ENCODE measurements at places on chromosomes 16 and 17.

GRCh38 chr17:61486135-61487120, 34.2 kb downstream of the TBX4 start:
- no peak for DNase-seq

DNA sequence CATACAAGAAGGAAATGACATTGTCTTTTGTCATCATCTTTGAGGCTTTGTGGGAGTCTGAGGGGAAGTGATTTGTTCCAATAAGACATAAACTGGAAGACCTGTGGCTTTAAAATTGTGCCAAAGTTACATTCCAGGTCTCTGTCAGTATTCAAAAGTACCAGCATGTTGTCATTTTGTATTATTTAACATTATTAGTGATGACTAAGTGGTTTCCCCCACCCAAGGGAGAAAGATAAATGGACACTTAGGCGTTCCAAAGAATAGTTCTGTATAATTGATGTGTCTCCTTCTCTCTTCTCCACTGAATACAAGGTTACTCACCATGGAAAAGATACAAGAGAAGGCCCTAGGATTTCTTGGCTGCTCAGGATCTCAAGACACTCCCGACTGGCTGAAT, 3.8 kb downstream of the CFAP97D1 start:
- no peak for DNase-seq

GRCh38 chr17:64171041-64171440, 41.1 kb upstream of the ERN1 start:
- DNase-seq: no peak

- DNase-seq: no peak
These were observed 173.1 kb downstream of the PARN start for GRCh38 chr16:14456793-14457481.

GRCh38 chr17:31499771-31500554, 108.5 kb downstream of the RAB11FIP4 start:
- DNase-seq: no peak

- no peak for DNase-seq
These were observed 28.2 kb downstream of the SNN start for GRCh38 chr16:11696266-11697012.

GRCh38 chr16:14496786-14497185, 133.3 kb downstream of the PARN start:
- no peak for DNase-seq

DNA sequence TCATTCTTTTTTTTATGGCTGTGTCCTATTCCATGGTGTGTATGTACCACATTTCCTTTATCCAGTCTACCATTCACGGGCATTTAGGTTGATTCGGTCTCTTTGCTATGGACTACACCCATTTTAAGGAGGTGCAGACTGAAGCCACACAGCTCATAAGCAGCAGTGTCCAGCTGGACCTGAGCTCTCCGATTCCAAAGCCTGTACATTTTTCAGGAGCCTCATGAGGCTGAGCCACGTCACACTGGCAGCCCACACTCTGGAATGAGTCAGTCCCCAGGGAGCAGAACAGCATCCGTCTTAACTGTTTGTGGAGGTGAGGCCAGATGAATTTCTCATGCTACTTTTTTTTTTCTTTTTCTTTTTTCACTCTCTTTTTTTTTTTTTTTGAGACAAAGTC, 116.1 kb downstream of the C16orf95 start:
- no peak for DNase-seq

DNA sequence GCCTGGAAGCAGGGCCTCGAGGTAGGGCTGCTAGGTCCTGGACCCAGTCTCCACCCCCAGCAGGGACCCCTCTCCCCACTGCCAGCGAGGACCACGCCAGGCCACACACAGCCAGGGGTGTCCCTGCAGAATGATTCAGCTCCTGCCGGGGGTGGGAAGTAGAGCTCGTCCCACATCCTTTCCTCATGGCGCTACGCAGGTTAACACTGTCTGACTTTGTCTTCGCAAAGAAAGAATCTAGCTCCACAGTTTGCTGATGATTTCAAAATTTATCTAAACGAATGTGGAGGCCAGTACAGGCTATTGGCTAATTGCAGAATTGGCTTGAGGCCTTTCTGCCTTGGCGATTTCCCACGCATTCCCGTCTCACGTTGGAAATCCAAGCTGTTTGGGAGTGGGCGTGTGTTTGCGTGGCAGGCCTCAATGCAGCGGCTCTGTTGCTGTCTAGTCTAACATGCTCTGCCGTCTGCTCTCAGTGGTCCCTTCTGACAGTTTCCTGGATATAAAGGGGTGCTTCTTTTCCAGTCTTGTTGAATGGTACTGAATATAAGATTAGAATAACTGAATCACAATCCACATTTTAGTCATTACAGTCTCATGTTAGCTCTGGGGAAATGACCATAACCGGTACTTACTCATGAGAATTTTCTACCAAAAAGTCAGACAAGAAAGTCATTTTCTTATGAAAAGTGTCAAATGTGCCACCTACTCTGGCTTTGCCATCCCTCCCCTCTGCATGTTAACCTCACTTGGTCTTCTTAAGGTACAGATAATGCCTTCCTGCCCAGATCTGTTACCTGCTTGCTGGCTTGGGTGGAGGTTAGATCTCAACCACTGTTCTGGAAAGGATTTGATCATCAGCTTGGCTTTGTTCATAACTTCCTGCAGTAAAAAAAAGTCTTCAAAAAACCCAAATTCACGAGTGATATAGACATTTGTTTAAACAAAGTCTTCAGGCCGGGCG, 252.4 kb downstream of the NTN1 start:
- DNase-seq: no peak

GRCh38 chr17:10563991-10564660, 14.7 kb upstream of the MYH2 start:
- no peak for DNase-seq

DNA sequence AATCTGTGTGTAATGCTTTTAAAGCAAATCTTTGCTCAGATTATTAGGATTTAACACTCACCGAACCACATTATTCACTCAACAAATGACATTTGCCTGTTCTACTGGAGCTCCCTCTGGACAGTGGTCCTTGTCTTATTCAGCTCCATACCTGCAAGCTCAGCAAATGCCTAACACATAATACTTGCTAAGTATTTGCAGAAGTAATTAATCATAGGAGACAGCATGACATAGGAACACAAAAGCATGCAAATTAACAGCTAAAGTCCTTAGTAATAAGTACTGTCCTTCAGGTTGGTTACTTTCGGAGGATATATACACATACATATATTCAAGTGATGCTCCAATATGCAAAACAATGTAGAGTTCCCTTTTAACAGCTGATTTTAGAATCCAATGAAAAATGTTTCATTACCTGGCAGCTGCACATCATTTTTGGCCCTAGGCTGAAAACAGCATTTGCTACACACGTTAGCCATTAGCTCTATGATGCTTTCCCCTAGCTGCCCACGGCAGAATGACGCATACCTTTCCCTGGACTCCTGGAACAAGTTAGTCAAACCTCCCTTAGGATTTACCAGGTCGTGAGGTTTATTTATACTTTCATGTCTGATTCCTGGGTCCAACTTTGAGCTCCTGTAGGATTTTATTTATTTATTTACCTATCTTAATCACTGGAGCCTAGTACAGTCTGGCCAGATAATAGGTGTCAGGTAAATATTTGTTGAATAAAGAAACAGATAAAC, 8.6 kb downstream of the BRD7 start:
- no peak for DNase-seq

GRCh38 chr16:87576171-87576570, 26.1 kb upstream of the JPH3 start:
- DNase-seq: no peak

GRCh38 chr16:50153596-50154419, 702 bp downstream of the TENT4B start:
- no peak for DNase-seq

GRCh38 chr16:77888871-77889270, 100.5 kb downstream of the VAT1L start:
- DNase-seq: no peak

DNA sequence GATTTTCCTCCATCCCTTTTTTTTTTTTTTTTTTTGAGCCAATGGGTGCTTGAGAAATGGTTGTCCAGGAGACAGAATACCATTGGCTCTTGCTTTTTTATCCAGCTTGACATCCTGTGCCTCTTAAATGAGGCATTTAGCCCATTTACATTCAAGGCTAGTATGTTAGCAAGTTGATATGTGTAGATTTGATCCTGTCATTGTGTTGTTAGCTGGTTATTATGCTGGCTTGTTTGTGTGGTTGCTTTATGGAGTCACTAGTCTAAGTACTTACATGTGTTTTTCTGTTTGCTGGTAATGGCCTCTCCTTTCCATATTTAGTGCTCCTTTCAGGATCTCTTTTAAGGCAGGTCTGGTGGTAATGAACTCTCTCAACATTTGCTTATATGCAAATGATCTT, 14.1 kb upstream of the SLFN11 start:
- DNase-seq: no peak

DNA sequence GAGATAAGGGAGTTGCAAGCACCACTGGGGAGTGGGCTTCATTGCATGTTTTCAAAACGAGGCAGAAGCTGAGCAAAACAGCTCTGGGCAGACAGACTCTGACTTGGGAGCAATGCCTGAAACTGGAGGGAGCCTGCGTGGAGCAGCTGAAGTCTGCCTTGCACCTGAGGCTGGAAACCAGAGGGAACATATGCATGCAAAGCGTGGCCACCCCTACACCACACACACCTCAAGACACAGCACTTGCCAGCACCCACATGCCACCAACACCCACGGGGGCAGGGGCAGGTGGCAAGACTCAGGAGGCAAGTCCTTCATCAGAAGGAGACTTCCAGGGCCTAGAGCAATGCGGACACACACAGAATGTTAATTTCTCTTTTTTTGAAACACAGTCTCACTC, 45.8 kb downstream of the COTL1 start:
- DNase-seq: no peak

- DNase-seq: no peak
These were observed 40.3 kb downstream of the WNT3 start for GRCh38 chr17:46777943-46778915.

DNA sequence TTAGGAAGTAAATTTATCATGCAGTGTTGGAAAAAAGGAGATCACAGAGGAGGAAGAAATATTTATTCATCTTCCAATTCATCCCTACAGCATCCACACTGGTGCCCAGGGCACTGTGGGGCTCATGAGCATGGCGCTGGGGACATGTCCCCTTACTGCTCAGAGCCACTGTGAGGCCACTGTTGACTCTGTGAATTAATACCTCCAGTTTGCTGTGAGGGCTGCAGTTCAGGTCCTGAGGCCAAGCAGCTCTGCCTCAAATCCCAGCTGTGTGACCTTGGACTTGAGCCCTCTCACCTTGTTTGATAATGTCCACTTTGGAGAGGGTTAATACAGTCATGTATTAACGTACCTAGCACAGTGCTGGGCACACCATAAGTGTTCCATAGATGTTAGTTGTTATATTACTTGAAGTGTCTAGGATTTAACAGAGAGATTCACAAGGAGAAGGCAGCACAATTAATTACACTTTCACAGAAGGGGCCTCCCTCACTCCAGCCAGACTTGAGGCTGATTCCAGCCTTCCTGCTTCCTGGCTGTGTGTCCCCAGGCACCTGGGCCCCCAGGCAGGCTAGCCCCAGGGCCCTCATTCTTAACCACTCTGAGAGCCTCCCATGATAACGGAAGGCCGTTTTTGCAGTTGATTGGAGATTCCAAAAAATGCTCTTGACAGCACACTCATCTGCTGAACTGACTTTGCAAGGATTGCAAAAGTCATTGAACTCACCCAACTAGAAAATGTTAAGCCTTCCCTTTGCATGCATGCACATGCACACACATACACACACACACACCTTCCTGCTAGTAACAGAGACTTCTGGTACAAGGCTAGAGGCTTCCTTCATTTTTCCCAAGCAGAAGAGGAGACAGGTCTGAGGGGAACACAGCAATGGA, 29.4 kb downstream of the KATNIP start:
- no peak for DNase-seq

DNA sequence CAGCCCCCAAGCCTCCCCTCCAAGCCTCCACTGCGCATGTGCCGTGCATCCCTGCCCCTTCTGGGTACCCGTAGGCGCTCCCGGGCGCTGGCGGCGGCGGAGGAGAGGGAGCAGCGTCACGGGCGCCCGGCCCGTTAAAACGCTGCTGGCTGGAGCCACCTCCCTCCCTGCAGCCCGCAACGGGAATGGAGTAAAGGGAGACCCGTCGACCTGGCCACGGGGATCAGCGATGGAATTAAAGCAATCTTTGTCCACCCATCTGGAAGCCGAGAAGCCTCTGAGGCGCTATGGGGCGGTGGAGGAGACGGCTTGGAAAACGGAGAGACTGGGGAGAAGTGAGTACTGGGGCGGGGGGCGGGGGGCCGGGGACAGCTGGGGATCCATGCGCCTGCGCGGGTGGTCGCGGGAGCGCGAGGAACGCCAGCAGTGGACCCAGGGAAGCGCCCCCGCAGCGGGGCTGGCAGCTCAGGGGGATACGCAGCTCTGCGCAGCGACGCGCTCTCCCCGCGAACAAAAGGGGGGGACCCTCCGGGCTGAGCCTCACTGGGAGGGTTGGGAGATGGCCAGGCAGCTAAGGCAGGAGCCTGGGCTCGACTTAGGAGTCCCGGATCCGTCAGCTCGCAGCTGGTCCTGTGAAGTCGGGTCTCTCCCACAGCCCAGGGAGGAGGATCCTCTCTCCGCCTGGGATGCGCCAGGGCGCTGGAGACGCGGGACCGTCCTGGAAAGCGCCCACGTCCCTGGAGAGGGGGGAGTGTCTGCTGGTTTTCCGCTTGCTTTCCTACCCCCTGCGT, at the start of gene BMERB1:
Gene BMERB1, plus strand, starts transcription at position 164 of the 791 bp plus-strand sequence. Its CDS starts 66 bp downstream, at position 230.
- DNase-seq: peak; percentile 24

DNA sequence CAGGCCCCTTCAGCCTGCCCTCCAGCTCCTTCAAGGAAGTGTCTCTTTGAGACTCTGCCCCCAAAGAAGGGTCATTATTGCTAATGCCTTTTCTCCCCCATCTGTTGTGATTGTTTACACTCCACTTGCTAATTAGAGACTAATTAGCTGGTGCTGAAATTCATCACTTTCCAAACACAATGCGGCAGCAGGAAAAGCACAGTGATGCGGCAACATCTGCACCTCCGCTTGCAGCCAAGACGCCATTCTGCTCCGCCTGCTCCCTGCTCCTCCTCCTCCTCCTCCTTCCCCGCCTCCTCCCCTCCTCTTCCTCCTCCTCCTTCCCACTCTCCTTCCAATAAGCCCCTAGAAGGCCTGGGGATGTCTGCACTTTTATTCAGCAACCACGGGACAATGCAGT, 110.5 kb downstream of the SDK2 start:
- DNase-seq: no peak

DNA sequence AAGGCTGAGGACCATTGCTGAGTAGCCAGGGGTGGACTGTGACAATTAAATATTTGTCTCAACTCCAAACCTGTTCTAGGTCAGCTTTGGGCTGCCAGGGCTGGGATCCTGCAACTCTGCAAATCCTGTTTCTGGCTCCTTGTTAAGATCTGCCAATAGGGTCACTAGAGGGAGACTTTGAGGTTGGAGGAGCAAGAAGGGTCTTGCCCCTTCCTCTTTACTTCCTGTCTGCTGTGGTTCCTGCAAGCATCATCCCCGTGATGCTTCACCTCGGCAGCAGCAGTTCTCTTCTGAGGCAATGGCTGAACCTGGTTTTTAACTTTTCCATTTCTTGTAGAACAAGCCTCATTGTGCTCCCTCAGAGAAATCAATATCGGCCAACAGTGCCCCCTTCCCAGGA, 124.6 kb downstream of the IRX5 start:
- no peak for DNase-seq
